Cardiac muscle cell (in vitro differentiated cells and primary cell): ENCODE measurements at places on chromosomes 3 and 15.

GRCh38 chr3:39965461-39965860 is 156.1 kb downstream of the MYRIP start:
- DNase-seq = no peak

DNA sequence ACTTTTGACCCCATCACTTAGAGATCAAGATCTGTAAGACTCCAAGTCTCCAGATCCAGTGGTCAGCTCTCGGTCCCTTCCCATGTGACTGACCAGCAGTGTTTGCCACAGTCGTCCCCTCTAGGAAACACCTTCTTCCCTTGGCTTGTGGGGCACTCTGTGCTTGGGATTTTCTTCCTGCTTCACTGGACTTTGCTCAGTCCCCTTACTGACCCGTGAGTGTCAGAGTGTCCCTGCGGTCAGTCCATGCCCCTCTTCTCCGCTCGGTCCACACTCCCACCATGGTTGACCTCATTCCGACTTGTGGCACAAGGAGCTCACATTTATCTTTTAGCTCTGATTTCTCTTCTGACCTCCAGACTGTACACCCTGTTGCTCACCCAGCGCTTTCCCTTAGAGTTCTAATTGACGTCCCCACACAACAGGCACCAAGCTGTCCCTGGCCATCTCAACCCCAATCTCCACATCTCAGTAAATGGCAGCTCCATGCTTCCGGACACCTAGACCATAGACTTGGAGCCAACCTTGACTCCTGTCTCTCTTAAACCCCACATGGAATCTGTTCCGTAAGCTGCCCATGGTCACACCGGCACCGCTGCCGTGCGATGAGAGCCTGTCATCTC is 67.9 kb downstream of the APBA2 start:
- DNase-seq = no peak

GRCh38 chr15:87746333-87746732 is 510.2 kb downstream of the NTRK3 start:
- DNase-seq = no peak

DNA sequence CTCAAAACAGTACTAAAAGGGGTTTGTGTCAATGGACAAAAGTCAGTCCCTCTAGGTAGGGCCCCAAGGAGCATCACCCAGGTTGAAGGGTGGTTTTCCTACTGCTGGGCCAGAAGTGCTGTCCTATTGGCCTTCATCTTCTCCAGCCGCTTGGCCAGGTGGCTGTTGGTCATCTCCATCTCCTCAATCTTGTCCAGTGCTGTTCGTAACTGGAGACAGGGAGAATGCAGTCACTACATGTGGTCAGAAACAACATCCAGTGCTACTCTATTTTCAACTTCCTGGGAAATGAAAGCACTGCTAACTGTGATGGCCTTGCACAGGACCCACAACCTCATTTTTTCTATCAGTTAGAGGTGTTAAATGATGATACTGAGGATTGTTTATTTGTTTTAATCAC is 60.4 kb downstream of the MLH1 start:
- DNase-seq = no peak

- no peak for DNase-seq
These were observed 109.5 kb downstream of the VGLL4 start for GRCh38 chr3:11534011-11534792.

- peak; percentile 60 for DNase-seq
These were observed 11.6 kb downstream of the FSIP1 start for GRCh38 chr15:39770748-39771689.

GRCh38 chr15:28960979-28961378 is 75.2 kb downstream of the APBA2 start:
- peak; percentile 81 for DNase-seq

GRCh38 chr15:63414474-63415120 is 33.0 kb upstream of the CA12 start:
- DNase-seq = no peak

GRCh38 chr15:76010613-76011012 is 1.6 kb downstream of the NRG4 start:
- no peak for DNase-seq

DNA sequence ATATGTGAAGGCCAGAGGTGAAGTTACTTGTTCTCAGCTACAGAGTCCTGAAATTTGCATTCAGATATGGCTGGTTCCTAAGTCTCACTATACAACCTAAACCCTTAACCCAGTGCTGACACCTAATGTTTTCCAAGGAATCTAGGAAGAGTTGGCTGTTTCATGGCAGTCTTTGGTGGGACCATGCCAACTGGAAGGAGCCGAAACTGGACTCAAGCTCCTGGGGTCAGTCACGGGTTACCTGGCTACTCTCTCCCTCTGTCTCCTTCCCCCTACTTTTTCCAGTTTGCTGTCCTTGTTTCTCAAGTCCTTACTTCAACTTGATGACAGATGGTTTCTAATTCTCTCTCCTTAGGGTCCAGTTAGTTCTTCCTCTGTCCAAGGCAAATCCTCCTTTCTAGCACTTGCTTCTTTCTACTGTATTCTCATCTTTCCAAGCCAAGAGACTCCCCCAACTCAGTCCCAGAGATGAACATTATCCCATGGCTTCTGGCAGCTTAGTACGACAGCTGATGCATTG is 88.6 kb upstream of the COL6A5 start:
- peak; percentile 6 for DNase-seq

- no peak for DNase-seq
These were observed 148.0 kb downstream of the DIPK2A start for GRCh38 chr3:144119633-144120032.

DNA sequence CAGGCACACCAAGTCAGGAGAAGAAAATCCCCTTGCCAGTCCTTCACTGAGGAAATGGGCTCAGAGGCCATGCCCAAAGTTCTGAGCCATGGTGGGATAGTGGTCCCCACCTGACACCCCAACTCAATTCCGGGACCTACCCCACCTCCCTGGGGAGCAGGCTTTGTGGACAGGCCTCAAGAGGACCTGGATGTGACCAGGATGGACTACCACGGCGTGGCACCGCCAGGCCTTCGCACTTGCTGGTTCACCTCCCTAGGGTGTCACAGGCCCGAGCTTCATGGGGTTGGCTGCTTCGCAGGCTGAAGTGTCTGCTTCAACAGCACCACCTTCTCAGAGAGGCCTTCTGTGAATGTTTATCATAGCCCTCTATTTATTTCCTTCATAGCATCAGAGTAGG is 31.7 kb downstream of the POC1A start:
- DNase-seq = no peak

DNA sequence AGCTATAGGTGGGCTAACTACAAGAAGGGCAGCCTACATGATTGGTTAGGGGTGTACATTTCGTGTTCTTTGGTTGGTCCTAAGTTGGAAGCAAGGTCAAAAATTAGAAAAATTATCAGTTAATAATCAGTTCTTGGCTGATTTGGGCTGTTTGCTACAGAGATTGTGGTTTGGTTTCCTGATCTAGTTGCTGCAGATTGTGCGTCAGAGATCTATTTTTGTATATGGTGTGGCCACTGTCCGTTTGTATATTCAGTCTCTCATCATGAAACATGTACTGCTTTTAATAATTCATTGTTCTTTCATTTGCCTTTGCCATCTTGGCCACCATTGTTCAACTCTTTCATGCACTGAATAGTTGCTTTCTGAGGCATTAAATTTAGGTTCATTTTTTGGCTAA is 80.9 kb downstream of the LRRC3B start:
- no peak for DNase-seq

GRCh38 chr15:39142500-39142899 is 438.4 kb upstream of the THBS1 start:
- DNase-seq = no peak

GRCh38 chr15:58505581-58505980 is 73.8 kb downstream of the LIPC start:
- peak; percentile 37 for DNase-seq

- no peak for DNase-seq
These were observed 19.7 kb downstream of the FAN1 start for GRCh38 chr15:30923429-30923828.

- no peak for DNase-seq
These were observed 273.6 kb downstream of the SHOX2 start for GRCh38 chr3:157832588-157832987.

- no peak for DNase-seq
These were observed 4.5 kb downstream of the LRRC31 start for GRCh38 chr3:169865176-169865767.

DNA sequence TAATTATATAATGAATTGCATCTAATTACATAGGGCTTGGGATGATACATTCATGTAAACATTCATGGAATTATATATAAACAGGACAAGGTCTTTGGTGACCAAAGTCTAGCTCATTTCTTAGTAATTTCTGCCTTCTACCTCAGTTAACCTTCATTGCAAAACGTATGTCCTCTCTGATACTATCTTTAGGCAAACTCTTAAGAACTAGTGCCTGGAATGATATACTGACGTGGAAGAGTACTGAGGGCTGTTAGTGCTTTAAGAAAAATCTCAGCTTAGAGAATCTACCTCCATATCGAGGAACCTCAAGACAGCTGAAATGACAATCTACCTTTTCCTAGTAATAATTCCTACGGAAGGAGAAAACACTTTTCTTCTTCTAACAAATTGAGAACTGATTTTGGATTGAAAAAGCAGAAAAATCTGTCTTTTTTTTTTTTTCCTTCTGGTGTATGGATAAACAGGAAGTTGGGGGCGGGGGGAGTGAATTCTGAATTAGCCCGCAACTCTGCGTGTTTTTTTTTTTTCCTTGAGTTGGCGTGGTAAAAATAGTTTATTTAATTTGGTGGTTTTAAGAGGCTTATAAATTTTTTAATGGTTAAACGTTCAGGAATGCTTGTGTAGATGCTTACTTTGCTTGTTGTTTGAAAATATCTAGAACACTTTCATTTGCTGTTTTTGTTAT is 43.2 kb downstream of the RARB start:
- no peak for DNase-seq

GRCh38 chr3:98534734-98535133 is 3.0 kb downstream of the GPR15 start:
- no peak for DNase-seq

DNA sequence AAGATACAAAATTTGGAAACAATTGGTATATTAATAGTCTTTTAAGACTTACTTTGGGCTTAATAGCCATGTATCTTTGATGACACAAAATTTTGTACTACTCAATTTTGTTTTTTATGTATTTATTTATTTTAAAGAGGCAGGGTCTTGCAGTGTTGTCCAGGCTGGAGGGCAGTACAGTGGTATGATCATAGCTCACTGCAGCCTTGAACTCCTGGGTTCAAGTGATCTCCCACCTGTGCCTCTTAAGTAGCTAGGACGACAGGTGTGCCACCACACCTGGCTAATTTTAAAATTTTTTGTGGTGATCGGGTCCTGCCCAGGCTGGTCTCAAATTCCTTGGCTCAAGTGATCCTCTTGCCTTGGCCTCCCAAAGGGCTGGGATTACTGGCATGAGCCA is 6.5 kb downstream of the SPRED1 start:
- DNase-seq = no peak

DNA sequence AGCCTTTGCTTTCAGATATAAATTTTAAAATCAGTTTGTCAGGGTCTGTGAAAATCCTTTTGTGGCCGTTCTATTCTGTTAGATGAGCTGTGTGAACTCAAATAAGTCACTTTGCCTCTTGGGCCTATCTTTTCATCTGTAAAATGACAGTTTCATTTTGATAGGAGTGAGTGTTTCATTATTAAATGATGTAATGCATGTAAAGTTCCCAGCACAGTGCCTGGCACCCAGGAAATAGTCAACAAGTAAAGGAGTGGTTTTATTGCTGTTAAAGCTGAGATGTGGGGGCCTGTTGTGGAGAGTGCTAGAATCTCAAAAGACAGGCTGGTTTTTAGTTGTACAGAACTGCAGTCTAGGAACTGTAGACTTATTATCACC is 394.5 kb upstream of the CFAP20DC start:
- no peak for DNase-seq

GRCh38 chr3:30443756-30444673 is 162.4 kb upstream of the TGFBR2 start:
- DNase-seq = no peak

- DNase-seq = peak; percentile 99
These were observed 348.0 kb upstream of the DPPA4 start for GRCh38 chr3:109685084-109686079.

DNA sequence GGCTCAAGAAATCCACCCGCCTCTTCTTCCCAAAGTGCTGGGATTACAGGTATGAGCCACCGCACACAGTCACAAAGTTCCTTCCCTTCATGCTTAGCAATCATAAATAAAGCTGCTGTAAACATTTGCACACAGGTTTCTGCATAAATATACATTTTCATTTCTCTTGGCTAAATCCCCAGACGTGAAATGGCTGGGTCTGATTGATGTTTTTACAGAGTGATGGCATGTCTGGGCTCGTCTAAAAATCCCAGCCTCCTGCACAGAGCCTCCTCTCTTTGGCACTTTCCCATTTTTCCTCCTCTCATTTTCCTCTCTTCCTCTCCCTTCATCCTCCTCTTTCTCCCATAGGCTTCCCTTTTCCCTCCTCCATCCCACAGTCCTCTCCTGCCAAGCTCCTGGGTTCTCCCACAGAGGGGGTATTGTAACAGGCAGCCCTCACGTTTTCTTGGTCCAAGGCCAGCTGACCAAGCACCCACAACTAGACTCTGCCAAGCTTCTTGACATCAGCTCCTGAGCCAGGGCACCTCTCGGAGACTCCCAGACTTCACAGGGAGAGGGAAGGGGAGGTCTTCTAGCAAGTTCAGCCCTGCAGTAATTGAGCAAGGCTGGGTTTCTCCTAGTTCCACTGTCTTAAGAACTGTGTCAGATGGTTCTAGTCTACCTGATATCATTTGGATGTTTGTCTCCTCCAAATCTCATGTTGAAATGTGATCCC is 10.5 kb upstream of the PLA2G4E start:
- no peak for DNase-seq

GRCh38 chr3:49759226-49759625 is 27.1 kb downstream of the IP6K1 start:
- DNase-seq = no peak

DNA sequence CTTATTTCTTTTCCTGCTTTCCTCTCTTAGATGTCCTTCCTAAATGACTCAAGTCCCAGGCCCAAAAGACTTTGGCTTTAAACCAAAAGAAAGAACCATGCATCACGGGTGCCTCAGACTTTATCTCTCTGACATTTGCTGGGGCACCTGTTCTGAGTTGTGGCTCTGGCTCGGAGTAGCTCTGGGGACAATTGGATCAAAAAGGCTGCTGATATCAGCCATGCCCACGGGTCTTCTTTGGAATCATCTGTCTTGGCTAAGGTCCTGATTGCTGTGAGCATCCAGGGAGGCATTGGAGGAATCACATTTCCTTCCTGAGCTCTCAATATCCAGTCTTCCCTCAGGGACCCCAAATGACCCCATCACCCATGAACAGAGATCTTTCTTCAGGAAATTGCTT is 59.9 kb downstream of the CLSTN2 start:
- DNase-seq = no peak

GRCh38 chr3:195122261-195122660 is 148.7 kb downstream of the XXYLT1 start:
- DNase-seq = no peak

DNA sequence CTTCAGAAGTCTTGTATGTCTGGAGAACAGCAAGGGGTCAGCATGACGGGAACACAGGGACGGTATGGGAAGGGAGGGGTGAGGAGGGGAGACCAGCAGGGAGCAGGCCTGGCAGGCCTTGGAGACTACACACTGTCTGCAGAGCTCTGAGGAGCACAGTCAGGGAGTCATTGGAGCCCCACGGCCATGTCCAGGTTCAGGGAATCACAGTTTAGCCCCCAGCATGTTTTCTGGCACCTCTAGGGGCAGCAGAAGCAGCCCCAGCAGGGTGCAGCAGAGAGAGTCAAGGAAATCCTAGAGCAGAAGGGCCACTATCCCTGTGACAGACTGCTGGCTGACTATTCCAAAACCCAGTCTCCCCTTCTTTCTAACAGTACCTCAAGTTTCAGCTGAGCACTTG is 3.2 kb downstream of the LAMP3 start:
- no peak for DNase-seq

GRCh38 chr15:41024131-41024530 is 70.9 kb downstream of the CHAC1 start:
- DNase-seq = peak; percentile 73

GRCh38 chr3:182364323-182364722 is 429.0 kb upstream of the ATP11B start:
- no peak for DNase-seq
